GM23338 (cell line): ENCODE measurements at places on chromosomes 1 and 21. TPM values are rescaled to one million over a fixed set of nuclear protein-coding genes. Genes with fewer than 3 reads are reported as not detected.
A peak's percentile ranks its signal among the peaks of the same experiment; 100 is the strongest.

SPRR5 gene
- not detected in 2 replicates for total RNA-seq

CLCA4 gene
- total RNA-seq, result not detected in 2 replicates

PRAMEF5 gene
- not detected in 2 replicates for total RNA-seq

- DNase-seq, result peak; percentile 78
These were observed 165.7 kb downstream of the NCAM2 start for GRCh38 chr21:21163904-21164303.

DNA sequence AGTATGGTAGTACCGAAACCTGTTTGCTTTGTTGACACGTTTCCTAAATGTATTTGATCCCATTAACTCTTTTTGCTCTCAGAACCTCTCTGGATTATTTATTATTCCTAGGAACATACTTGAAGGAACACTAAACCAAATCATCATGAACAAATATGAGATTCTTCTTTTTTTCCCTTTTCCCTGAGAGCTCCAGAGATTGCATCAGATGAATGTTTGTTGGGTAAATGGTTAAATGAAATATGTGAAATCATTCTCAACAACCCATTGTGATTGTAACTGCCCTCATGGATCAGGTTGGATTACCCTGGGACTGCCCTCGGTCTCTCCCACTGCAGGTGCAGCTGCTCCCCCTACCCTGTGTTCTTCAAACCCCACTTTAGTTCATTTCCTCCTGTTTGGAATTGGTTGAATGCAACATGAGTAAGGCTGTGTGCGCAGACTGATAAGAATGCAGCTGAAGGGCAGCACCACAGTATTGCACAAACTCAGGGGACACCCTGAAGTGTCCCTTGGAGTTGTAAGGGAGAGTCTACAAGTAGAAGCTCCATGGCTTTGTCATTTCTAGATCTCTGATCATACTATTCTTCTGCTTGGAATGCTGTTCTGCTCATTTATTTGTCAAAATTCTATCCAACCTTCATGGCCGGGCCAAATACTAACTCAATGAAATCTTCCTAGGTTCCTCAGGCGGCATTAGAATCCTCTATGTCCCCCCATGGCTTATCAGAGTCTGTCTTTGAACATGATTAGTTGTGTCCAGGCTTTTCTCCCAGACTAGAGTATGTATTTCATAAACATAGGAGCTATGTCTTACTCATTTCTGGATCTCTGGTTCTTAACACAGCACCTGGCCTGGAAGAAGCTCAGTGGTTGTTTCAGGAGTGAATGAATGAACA is 47.1 kb upstream of the NEK2 start:
- no peak for DNase-seq
